ENCODE measurements at places on chromosomes 6 and 20. TPM values are rescaled to one million over a fixed set of nuclear protein-coding genes. Genes with fewer than 3 reads are reported as not detected.

The OR12D3 gene
- not detected for polyA plus RNA-seq

DNA sequence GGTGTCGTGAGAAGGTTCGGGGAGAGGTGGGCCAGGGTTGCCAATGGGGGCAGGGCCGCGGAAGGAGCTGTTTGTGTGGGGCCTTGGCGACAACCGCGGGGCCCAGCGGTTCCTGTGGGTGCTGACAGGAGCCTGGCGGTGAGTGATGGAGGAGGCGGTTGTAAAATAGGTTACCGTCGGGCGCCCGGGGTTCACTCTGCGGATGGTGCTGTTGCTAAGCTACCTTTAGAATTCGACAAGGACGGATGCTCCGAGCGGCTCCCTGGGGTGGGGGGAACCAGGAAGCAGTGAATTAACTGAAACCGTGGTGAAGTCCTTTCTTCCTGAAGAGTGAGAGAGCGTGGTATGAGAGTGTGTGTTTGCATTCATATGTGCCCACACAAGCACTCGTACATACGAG is 61.7 kb downstream of the CDH22 start:
- H3K4me1 ChIP-seq = no peaks in the 10 kb centered on the region
- H3K36me3 ChIP-seq = no peaks in the 10 kb centered on the region
- H3K27ac ChIP-seq = no peak overlapping the region
- peaks cover 65% of the 10 kb centered on the region for H3K27me3 ChIP-seq
- no peak overlapping the region for H3K4me3 ChIP-seq

DNA sequence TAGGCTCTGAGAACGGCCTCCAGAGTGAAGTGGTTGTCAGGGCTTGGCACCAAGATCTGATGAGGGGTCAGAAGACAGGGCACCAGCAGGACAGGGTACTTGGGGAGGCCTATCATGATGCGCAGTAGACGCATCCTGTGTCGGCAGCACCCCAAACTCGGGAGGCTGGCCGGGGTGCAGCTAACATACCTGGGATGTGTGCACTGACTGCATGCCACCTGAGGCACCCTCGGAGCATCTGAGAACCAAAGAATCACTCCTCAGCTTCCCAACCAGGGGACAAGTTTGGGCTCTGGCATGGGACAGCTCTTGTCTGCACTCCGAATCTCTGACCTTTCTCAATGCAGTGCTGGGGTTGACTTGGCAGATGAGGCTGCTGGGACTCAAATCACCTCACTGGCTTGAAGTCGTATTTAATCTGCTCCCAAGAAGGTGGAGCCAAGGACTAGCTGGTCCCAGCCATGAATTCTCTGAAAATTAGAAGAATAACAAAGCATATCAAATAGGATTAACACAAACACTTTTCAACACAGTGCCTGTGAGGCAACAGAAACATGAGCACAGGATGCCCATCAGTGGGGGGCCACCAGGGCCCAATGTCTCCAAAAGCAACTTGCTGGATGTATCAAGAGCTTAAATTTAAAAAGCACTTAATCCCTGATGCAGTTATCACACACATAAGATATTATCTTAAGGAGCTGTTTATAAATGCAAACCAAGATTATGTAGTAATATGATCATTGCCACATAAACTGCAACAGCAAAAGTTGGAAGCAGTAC is 348.8 kb downstream of the PREX1 start:
- H3K27ac ChIP-seq = no peak overlapping the region
- no peaks in the 10 kb centered on the region for H3K4me1 ChIP-seq
- no peak overlapping the region for H3K4me3 ChIP-seq
- no peak for DNase-seq
- H3K27me3 ChIP-seq = peaks cover 5% of the 10 kb centered on the region
- no peaks in the 10 kb centered on the region for H3K36me3 ChIP-seq

DNA sequence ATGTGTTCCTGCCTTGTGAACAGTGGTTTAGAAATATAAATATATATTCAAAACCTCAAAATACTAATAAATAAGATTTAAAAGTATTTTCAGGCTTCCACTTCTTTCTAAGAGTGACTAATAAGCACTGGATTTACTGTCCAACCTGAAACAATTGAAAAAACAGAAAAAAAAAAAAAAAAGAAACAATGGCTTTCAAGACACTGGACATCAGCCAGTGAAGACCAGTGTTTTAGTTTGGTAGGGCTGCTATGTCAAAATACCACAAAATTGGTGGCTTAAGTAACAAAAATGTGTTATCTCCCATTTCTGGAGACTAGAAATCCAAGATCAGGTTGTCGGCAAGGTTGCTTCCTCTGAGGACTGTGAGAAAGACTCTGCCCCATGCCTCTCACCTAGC is 101.4 kb upstream of the PDE7B start:
- no peaks in the 10 kb centered on the region for H3K36me3 ChIP-seq
- DNase-seq = no peak

DNA sequence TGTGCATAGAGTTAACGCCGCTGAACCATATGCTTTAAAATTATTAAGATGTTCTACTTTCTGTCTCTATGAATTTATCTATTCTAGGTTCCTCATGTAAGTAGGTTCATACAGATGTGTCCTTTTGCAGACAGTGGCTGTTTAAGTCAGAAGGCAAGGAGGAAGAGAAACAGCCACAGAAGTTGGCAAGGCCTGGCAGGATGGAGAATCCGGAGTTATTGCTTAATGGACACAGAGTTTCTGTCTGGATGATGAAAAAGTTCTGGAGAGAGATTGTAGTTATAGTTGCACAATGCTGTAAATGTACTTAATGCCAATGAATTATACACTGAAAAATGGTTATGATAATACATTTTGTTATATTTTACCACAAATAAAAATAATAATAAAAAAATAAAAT is 283.6 kb upstream of the CNR1 start:
- no peaks in the 10 kb centered on the region for H3K27me3 ChIP-seq
- H3K36me3 ChIP-seq = no peaks in the 10 kb centered on the region
- DNase-seq = peak; percentile 47
- peaks cover 24% of the 10 kb centered on the region for H3K4me1 ChIP-seq
- no peak overlapping the region for H3K4me3 ChIP-seq
